Right cardiac atrium (tissue), 5 donors: ENCODE measurements at places on chromosomes 1 and 21. TPM values are rescaled to one million over a fixed set of nuclear protein-coding genes. Genes with fewer than 3 reads are reported as not detected.

DNA sequence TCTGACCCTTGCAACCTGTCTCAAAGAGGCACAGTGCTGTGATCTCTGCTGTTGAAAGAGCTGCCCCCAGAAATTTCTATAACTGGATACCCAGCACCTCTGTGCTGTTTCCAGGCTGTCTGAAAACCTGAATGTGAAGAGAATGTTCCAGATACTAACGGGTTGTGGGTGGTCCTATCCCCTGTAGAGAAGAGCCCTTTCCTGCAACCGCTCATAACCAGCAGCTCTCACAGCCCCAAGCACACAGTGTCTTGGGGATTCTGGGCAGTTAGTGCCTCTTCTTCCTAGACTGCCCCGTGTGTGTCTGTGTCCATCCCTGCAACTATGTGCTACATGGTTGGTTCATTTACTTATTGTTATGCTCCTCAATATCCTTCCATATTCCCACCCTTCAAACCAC is 104.5 kb downstream of the SUSD4 start:
- DNase-seq = no peak

GRCh38 chr1:204929487-204930154 is 59.0 kb downstream of the NFASC start:
- DNase-seq = no peak

GRCh38 chr1:31767225-31767624 is 3.1 kb upstream of the ADGRB2 start:
- no peak for DNase-seq

- DNase-seq = peak; percentile 92
These were observed 871 bp upstream of the ETS2 start for GRCh38 chr21:38804789-38805327.

TSPEAR gene
- total RNA-seq = 1.2 TPM

CD101 gene
- total RNA-seq = 1.6 TPM

SPATA21 gene
- total RNA-seq = not detected
